ENCODE measurements at places on chromosomes 13 and 19. TPM values are rescaled to one million over a fixed set of nuclear protein-coding genes. Genes with fewer than 3 reads are reported as not detected.

GRCh38 chr19:55451163-55451964 lies 8.3 kb upstream of the SHISA7 start:
- no peak for DNase-seq

DNA sequence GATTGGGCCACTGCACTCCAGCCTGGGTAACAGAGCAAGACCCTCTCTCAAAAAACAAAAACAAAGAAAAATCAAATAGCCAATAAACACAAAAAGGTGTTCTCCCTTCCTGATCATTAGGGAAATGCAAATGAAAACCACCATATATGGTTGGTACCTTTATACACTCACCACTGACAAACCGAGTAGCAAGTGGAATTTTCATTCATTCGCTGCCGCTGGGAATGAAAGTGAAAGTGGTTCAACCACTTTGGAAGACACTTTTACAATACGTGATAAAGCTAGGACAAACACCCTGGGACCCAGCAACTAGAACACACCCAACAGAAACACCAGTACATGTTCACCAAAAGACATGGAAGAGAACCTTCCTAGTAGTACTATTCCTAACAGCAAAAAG lies 21.0 kb downstream of the GRIK5 start:
- DNase-seq: no peak

GRCh38 chr19:48806818-48807589 lies 3.8 kb downstream of the BCAT2 start:
- no peak for DNase-seq

SLC5A5 gene
- total RNA-seq: not detected

CGB3 gene
- not detected for total RNA-seq

All from skin of body (tissue), 3 donors.